ENCODE measurements at places on chromosomes 4 and X. TPM values are rescaled to one million over a fixed set of nuclear protein-coding genes. Genes with fewer than 3 reads are reported as not detected.

DNA sequence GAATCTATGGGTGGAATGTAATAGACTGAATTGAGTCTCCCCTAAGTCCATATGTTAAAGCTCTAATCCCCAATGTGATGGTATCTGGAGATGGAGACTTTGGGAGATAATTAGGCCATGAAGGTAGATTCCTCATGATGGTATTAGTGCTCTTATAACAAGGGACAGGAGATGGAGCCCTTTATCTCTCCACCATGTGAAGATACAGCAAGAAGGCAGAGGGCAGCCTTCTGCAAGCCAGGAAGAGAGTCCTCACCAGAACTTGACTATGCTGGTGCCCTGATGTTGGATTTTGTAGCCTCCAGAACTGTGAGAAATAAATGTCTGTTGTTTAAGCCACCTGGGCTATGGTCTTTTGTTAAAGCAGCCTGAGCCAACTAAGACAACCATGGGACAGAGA is 76.4 kb upstream of the F8A3 start:
- DNase-seq = no peak
- H3K36me3 ChIP-seq = no peaks in the 10 kb centered on the region
- no peaks in the 10 kb centered on the region for H3K27me3 ChIP-seq
- H3K27ac ChIP-seq = no peak overlapping the region
- no peaks in the 10 kb centered on the region for H3K4me1 ChIP-seq

ARSJ gene
- total RNA-seq = 1.8 TPM

DNA sequence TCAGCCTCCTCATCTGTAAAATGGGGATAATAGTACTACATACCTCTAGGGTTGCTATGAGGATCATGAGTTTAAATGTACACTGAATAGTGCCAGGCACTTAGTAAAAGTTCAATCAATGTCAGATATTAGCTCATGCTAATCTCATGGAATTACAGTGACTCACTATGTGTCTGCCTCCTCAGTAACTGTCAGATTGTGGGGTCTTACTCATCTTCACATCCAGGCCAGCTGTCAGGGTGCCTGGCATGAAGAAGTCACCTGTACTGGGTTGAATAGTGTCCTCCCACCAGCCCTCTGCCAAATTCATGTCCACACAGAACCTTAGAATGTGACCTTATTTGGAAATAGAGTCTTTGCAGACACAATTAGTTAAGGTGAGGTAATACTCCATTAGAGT is 54.3 kb upstream of the STIM2 start:
- H3K36me3 ChIP-seq = no peaks in the 10 kb centered on the region
- H3K4me1 ChIP-seq = no peaks in the 10 kb centered on the region
- H3K4me3 ChIP-seq = no peak overlapping the region
- no peak for DNase-seq
- no peak overlapping the region for H3K27ac ChIP-seq
- no peaks in the 10 kb centered on the region for H3K27me3 ChIP-seq

GRCh38 chrX:30592831-30593230 is 15.3 kb upstream of the TASL start:
- H3K27me3 ChIP-seq = no peaks in the 10 kb centered on the region
- peaks cover 2% of the 10 kb centered on the region for H3K4me1 ChIP-seq
- DNase-seq = no peak
- no peak overlapping the region for H3K27ac ChIP-seq

DNA sequence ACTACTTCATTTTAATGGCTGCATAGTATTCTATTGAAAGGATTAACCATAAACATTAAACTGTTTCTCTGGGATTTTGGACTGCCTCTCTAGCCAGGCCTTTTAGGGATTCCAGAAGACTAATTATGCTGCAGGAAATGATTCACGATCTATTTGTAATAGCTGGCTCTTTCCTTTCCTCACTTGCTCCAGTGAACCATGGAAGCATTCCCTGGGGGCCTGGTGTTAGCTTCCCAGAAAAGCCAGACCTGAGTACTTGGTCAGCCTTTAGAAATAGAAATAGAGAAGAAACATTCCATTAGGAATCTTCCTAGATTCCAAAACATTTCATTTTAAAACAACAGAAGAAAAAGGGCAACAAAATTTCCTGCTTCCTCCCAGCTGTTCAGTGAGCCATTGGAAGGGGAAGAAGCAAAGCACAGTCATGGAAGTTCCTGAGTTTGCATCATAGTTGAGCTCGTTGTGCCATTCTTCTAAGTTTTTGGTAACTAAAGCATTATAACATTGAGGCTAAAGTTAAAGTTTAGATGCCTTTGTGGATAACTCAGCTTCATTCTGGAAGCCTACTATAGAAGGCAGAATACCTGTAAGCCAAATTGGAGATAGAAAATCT is 83.5 kb downstream of the NPNT start:
- no peaks in the 10 kb centered on the region for H3K4me1 ChIP-seq
- H3K4me3 ChIP-seq = no peak overlapping the region
- DNase-seq = no peak
- H3K36me3 ChIP-seq = no peaks in the 10 kb centered on the region
- H3K27me3 ChIP-seq = no peaks in the 10 kb centered on the region
- H3K27ac ChIP-seq = no peak overlapping the region

DNA sequence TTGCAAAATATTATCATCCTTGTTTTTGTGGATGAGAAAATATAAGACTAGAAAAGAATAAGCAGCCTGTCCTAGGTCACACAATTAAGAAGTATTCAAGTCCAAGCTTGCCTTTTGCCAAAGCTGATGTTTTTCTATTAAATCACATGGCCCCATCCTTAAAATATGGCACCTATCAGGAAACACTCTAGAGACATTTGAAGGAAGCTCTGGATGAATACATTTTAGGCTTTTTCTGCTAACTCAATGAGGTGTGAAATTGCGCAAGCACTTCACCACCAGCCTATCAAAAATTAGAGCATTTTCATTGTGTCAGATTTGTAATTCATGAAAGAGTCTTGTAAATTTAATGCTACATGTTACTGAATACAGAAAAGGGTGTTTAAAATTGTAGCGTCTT is 251.1 kb upstream of the MAD2L1 start:
- H3K36me3 ChIP-seq = no peaks in the 10 kb centered on the region
- H3K27ac ChIP-seq = no peak overlapping the region
- DNase-seq = no peak
- H3K4me3 ChIP-seq = no peak overlapping the region
- H3K27me3 ChIP-seq = no peaks in the 10 kb centered on the region

DNA sequence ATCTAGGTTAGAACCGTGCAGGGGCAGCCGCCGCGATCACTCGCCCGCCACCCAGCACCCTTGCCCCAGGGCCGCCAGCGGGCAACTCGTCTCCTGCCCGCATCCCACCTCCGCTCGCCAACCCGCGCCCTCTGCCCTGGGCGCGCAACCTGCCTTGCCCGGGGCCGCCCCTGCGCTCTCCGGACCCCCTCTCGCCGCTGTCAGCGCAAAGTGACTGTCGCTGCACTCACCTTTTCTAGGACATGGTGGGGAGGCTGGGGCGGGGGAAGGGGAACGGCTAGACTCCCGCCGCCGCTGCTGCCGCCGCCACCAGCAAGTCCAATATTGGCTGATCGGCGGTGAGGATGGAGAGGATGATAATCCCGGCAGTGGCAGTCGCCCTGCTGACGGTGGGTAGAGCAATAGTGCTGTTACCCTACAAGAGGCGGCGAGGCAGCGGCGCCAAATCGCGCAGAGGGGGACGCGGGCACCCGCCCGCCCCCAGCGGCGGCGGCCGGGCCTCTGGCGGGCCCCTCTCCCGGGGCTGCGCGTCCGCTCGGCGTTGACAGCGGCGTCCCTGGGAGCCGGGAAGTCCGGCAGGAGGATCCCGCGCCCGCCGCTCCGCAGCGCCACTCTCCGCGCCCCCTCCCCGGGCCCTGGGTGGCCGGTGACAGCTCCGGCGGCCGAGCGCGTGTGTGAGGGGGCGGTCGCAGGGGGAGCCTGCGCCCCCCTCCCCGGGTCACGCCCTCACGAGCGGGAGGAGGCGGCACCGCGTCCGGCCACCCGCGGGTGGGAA is 2.3 kb upstream of the NR3C2 start:
- peaks cover 28% of the 10 kb centered on the region for H3K4me1 ChIP-seq
- H3K36me3 ChIP-seq = no peaks in the 10 kb centered on the region
- DNase-seq = peak; percentile 35
- H3K4me3 ChIP-seq = peak overlapping the region; percentile 98

DNA sequence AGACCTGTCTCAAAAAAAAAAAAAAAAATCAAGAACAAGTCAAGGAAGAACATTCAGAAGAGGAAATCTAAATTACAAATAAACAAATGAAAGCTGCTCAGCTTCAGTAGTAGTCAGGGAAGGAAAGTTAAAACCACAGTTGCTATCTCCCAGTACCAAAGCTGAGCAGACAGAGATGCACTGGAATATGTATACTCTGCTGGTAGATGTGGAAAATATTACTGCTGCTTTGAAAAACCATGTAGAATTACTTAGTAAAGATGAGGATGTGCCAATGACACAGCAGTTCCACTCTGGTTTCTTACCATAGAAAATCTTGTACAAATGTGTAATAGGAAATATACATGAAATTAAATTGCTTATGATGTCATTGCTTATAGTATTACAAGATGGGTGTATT is 25.1 kb upstream of the PRKX start:
- no peaks in the 10 kb centered on the region for H3K27me3 ChIP-seq
- no peaks in the 10 kb centered on the region for H3K4me1 ChIP-seq
- H3K4me3 ChIP-seq = no peak overlapping the region
- no peak for DNase-seq
- no peaks in the 10 kb centered on the region for H3K36me3 ChIP-seq

NR0B1 gene
- not detected for total RNA-seq

NXF2B gene
- not detected for total RNA-seq

UGT2B10 gene
- 139 TPM for total RNA-seq

DNA sequence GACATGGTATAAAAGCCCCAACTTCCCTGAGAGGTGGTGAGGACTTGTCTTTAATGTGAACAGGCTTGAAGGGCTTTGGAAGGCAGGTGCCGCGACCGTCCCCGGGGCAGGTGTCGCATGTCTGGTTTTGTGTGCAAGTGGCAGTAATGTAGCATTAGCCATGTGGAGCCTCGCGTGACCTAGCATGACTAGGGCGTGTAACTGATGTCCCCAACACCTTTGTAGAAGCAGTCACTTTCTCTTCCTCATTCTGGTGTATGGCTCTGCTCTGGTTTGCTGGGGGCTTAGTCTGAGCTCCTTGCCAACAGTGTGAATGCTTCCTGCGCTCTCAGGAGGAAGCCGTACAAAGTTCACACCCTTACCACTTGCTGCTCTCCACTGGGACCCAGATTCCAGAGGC is 145.7 kb downstream of the AMMECR1 start:
- no peak overlapping the region for H3K4me3 ChIP-seq
- no peak overlapping the region for H3K27ac ChIP-seq
- no peaks in the 10 kb centered on the region for H3K36me3 ChIP-seq
- no peaks in the 10 kb centered on the region for H3K27me3 ChIP-seq
- no peaks in the 10 kb centered on the region for H3K4me1 ChIP-seq

DCLK2 gene
- total RNA-seq = 1.7 TPM

DNA sequence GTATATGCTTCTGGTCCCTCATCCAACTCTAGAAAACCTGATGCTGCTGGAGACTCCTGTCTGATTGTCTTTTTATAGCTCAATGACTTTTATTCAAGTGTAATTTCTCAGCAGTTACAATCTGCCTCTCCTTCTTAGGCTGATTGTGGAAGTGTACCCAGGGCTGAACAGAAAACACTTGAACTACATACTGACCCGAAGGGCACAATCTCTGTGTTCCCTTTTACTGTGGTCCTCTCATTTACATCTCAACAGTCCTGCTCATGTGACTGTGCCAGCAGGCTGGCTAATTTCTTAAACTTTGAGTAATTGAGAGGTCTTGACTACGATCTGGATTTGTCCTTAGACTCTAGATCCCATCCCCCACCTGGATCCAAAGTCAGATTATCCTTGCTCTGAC is 863.4 kb downstream of the PDHA2 start:
- no peaks in the 10 kb centered on the region for H3K27me3 ChIP-seq
- no peak overlapping the region for H3K27ac ChIP-seq
- H3K4me1 ChIP-seq = no peaks in the 10 kb centered on the region

ZNF718 gene
- total RNA-seq = 6.5 TPM

All from liver (tissue), 10 donors.